COLO829 (cell line): ENCODE measurements at places on chromosomes 1 and 21.

GRCh38 chr1:35359995-35360394 is 91.5 kb downstream of the ZMYM4 start:
- DNase-seq: no peak

GRCh38 chr1:227919906-227920305 is 27.8 kb downstream of the WNT9A start:
- DNase-seq: no peak

DNA sequence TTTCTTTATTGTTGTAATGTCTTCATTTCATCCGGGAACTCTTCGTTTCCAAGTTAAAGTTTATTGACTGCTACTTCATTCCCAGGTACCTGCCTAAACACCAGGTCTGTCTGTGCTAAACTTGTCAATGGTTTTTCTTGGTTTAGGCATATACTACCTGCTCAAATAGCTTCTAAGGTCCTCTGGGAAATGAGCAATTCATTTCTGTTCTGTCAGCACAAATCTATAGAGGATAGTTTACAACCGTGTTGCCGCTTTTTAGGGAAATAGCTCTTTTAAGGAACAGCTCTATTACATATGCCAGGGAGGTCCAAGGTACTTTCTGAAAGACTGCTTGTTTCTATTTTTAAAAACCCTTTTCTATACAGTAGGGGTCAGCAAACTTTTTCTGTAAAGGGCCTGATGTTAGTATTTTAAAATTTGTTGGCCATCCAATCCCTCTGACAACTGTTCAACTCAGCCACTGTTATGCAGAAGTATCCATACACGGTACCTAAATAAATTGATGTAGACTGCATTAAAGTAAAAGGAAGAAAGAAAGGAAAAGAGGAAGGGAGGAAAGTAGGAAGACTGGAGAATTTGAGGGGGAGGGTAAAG is 222.7 kb upstream of the PTBP2 start:
- DNase-seq: no peak

GRCh38 chr1:96238426-96238825 is 483.2 kb upstream of the PTBP2 start:
- no peak for DNase-seq
